ENCODE measurements at places on chromosomes 3 and 15.

- DNase-seq = no peak
Measured at GRCh38 chr15:60126661-60127060, 122.5 kb downstream of the FOXB1 start.

DNA sequence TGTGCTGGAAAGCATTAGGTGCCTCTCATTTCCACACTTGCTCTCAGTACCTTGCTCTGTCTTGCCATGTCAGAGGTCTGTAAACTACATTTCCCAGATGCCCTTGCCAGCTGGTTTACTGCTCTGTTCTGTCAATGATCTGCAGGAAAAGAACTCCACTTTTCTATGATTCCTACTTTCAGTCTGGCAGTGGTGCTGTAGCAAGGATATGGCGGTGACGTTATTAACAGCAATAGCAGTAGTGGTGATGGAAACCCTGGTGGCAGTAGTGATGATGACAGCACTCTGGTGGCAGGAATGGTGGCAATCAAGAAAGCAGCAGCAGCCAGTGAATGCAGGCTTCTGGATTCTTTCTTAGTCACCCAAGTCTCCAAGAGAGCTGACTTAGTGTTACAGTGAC lies 665.2 kb downstream of the DIPK2A start:
- DNase-seq = no peak

- no peak for DNase-seq
Measured at GRCh38 chr3:33278163-33278562, 921 bp downstream of the FBXL2 start.

DNA sequence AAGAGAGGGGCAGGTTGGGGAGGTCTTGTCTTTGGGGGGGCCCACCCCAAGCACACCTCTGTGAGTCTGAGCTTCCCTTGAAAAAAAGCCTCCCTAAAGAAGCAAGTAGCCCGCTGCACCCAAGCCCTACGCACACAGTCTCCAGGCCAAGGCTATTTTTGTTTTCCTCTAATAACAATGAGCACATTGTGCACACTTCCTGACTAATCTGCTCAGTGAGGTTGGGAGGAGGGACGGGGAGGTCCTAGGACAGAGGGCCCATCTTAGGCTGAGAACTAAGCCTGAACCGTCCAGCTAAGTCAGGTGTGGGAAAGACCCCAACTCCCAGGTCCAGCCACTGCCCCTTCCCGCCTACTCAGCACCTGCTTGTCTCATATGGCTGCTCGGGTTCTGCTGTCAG lies 87.2 kb downstream of the HMG20A start:
- DNase-seq = no peak

- DNase-seq = no peak
Measured at GRCh38 chr3:140766465-140766864, 88.6 kb downstream of the TRIM42 start.

DNA sequence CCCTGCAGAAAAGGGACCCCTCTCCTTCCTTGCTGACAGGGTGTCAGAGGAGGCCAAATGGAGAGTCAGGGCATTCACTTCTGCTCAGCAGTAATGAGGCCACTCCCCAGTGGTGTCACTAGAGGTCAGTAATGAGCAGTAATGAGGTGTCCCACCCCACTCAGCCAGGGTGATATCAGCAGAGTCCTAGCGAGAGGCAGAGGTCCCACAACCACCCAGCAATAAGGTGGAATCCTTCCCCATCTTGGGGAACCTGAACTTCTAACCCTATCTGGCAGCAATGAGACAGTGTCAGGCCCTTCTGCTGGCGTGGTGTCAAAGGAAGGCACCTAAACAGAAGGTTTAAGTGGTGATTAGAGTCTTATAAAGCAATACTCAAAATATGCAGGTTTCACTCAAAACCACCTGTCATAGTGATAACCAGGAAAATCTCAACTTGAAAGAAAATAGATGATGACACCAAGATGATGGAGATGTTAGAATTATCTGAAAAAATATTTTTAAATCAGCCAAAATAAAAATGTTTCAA lies 12.9 kb downstream of the OCA2 start:
- DNase-seq = no peak

GRCh38 chr15:39874890-39875549 lies 45.0 kb downstream of the GPR176 start:
- DNase-seq = no peak

DNA sequence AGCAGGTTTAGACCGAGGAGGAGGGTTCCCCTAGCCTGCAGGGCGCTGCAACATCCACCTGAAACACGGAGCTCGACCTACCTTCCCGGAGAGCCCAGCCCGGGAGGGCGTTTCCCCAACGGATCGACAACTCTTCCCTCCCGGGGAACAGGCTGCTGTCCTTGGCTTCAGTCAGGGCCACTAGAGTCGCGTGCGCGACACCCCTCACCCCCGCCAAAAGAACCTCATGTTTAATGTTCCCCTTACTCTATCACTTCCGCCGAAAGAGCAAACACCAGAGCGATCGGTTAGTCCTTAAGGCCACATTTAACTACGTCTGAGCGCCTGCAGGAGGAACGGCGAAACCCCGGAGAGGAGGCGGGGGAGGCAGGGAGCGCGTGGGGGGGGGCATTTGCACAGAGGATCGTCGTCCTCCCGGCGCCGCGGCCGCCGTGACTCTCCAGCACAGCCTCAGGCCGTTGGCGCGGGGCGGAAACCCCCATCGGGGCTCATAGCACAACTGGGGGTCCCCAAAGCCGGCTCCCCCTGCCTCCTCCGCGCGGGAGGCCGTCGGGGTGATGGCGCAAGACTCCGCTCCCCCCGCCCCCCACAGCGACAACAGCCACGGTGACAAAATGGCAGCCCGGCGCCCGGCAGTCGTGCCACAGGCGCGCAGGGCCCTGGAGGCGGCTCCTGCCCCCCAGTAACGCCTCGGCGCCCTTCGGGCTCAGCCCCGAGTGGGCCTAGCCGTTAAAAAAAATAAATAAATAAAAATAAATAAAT lies 3.2 kb downstream of the ANP32A start:
- no peak for DNase-seq

GRCh38 chr3:185172086-185173049 lies 19.5 kb upstream of the C3orf70 start:
- DNase-seq = no peak

GRCh38 chr15:90001683-90002427 lies 731 bp downstream of the ZNF710 start:
- DNase-seq = no peak

- DNase-seq = no peak
Measured at GRCh38 chr3:181558870-181559269, 152.9 kb upstream of the SOX2 start.

Measured in NCI-H1048 (cell line).